Epithelial cell of proximal tubule (primary cell): ENCODE measurements at places on chromosomes 1 and 21.

GRCh38 chr1:245829826-245830225 lies 675.0 kb downstream of the KIF26B start:
- DNase-seq = no peak

DNA sequence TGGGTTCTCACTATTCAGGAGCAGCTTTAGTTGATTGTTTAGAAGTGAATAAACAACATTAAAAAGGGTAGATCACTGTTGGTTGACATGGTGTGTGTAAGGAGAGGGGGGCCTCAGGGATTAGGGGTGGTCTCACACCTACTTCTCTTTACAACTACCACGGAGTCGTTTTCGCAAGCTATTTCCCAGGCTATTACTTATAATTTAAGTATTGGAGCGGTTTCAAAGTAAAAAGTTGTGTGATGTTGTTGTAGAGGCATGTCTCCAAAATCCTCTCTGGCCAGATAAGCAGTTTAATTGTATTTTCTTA lies 1.3 kb downstream of the GPSM2 start:
- no peak for DNase-seq

DNA sequence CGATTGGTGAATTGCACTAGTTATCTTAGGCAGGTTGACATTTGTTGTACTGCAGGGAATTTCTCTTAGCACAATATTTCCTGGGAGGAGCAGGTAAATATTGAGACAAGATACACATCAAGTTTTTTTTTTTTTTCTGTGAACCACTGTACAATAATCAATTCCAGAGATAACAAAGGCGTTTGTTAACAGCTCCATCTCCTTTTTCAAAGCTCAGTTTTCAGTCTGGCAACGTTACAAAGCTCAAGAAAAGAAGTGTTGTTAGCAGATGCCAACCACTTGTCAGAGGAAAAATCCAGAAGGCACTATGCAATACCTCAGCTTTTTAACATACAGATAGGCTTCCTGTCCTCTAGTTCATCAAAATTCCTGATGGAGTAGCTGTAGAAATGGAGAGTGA lies 40.9 kb upstream of the DAB1 start:
- no peak for DNase-seq

DNA sequence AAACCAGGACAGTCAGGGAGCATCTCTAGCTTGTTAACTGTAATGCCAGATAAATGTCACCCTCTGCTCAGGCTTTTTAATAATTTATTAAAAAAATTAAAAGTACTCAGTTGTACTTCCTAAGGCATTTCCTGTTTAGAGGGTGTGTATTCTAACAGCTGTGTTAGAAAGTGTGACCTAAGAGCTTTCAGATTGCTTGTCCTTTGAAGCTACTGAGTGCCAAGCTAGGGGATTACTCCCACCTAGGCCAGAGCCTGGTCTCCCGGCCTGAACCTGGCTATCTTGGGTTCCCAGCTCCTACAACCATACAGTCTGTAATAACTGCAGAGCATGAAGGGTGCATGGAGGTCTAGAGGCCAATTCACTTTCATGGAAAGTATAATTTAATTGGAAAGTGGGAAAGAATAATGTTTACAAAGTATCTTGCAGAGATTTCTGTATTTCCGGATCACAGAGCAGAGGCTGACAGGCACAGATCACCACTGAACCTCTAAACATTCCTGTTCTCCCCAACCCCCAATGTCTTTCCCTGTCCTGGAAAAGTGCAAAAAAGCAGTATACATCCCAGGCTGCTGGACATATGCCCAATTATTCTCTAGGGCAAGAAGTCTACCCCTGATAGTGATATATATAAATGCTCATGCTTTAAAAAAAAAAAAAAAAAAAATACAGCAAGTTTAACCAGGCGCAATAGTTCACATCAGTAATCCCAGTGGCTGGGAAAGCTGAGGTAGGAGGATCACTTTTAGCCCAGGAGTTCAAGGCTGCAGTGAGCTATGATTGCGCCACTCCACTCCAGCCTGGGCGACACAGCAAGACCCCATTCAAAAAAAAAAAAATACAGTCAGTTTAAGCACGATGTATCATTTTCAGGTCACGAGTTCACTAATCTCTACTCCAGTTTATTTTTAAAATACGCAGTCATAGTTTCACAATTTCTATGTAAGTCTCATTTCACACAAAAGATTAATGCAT lies 36.7 kb upstream of the RAP1A start:
- no peak for DNase-seq

DNA sequence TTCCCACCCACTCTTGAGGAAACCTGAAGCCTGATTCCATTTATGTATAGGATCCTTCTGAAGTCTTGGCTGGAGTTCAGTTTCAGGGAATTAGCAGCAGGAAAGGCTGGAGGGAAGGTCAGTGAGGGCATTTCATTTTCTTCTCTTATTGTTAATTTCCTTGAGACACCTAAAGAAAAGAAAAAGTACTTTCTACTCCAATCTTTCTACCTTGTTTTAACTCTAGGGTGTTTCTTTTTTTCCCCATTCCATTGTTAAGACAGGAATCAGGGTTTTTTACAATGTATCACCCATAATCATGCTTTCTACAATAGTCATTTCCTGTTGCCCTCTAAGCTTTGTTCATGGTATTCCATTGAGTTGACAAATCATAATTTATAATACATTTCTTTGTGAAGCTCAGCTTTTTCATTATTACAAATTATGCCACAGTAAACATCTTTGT lies 27.4 kb downstream of the SNRPE start:
- no peak for DNase-seq

GRCh38 chr1:14924455-14925331 lies 228.9 kb upstream of the TMEM51 start:
- no peak for DNase-seq
